ENCODE measurements at places on chromosomes 1 and 21.

- no peak for DNase-seq
Observed at GRCh38 chr1:26020941-26021646, 481 bp upstream of the EXTL1 start.

GRCh38 chr1:30321996-30322858 is 401.2 kb downstream of the MATN1 start:
- no peak for DNase-seq

DNA sequence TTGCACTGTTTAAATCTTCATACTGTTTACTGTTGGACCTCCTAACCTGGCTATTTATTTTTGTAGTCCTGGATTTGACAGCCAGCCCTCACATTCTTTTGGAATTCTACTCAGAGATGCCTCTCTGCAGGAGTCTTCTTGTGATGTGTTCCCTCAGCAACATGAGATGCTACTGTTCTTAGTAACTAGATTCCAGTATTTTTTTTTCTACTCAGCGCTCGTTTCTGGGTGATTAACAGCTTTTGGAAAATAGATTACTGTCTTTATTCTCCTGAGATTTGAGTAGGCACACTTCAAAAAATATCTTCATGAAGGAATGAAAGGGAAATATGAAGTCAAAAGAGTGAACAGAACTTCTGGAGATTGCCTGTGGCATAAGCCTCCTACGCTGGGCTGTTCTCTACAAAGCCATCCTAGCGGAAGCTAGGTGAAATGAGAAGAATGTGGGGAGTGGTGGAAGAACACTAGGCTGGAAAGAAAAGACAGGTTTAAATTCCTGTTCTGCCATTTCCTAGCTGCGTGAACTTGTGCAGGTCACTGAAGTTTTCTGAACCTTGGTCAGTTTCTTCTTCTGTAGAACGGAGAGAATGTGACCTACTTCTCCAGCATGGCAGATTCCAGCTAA is 75.9 kb downstream of the LRRC8C start:
- no peak for DNase-seq

GRCh38 chr1:177857285-177857684 is 112.6 kb downstream of the SEC16B start:
- DNase-seq: no peak

DNA sequence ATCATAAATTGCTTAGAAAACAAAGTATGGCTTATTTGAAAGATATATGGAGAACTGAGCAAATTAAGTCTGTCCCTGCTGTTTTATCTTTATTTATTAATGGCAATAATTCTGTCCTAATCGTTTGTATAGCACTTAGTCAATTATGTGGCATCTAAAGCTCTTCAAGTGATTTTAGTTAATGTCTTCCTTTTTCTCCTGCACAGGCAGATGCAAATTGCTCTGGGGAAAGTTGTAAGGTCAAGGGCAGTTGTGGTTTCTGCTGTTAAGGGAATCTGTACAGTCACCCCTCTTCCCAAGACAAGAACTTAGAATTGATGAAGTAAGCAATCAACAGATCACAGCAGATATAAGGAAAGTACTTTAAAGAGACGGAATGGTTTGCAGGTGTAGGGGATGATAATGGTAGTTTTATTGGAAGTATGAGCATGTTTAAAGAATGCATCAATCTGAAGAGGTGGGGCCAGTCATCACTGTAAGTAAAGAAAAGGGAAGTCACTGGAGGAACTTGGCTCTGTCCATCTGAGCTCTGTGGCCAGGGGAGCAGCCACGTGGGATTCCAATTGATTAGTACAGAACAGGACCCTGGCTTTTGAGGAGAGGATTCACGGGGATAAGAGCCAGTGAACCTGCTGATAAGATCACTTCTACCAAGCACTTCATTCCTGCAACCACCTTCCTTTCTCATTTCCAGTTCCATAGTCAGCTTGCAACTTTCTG is 116.0 kb upstream of the KCNJ6 start:
- DNase-seq: no peak

GRCh38 chr1:233281711-233282581 is 13.6 kb downstream of the PCNX2 start:
- no peak for DNase-seq

- no peak for DNase-seq
Observed at GRCh38 chr1:204443871-204444581, 32.4 kb upstream of the PPP1R15B start.

- DNase-seq: no peak
Observed at GRCh38 chr1:172125812-172126430, 284.6 kb downstream of the DNM3 start.
